Activated CD4-positive, alpha-beta T cell treated with anti-CD3 and anti-CD28 coated beads, Interleukin-2, amount 10 ng/mL, durations not matched to agents 7 days and 5 days (primary cell): ENCODE measurements at places on chromosomes 3 and 15. TPM values are rescaled to one million over a fixed set of nuclear protein-coding genes. Genes with fewer than 3 reads are reported as not detected.

GRCh38 chr3:51508255-51508654 is 8.4 kb upstream of the DCAF1 start:
- DNase-seq: no peak

GRCh38 chr15:88745065-88745464 is 58.2 kb upstream of the ACAN start:
- no peak for DNase-seq

GRCh38 chr15:71505962-71506361 is 304.4 kb upstream of the NR2E3 start:
- no peak for DNase-seq

- no peak for DNase-seq
Measured at GRCh38 chr3:189947068-189947467, 173.6 kb downstream of the P3H2 start.

GRCh38 chr15:34461730-34462129 is 24.1 kb upstream of the GOLGA8A start:
- DNase-seq: no peak

Gene DOCK3
- total RNA-seq: 1.00 TPM

GRCh38 chr15:69098771-69099170 is 61.7 kb upstream of the GLCE start:
- DNase-seq: no peak

Gene SLC28A1
- not detected for total RNA-seq

GRCh38 chr15:62606376-62607113 is 436.0 kb upstream of the TPM1 start:
- DNase-seq: no peak

DNA sequence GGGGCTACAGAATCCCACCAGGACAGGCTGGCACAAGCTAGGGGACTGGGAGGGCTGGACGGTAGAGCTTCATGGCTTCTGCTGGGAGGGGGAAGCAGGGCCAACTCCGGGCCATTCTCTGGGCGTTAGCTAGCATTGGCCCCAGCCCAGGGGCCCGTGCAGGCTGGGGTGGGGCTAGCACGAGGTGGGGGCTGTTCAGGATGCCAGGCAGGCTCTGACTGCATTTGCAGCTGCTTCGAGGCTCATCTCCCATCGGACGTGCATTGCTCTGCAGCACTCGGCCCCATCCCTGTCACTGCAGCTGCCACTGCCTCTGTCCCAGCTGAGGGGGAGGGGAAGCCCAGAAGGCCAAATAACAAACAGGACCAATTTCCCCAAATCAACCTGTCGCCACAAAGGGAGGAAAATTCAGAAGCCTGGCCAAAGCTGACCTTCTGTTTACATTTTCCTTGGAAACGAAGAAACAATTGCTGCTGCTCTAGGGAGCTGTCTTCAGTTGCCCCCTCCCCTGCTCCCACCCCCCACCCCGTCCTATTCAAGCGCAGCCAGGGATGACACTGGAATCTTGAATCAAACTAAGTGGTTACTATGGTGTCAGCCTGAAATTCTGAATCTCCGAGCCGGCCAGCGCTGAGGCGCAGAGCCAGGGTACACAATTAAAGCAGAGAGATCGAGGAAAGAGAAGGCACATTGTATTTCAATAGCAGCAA is 138.8 kb upstream of the PRR20G start:
- DNase-seq: no peak

DNA sequence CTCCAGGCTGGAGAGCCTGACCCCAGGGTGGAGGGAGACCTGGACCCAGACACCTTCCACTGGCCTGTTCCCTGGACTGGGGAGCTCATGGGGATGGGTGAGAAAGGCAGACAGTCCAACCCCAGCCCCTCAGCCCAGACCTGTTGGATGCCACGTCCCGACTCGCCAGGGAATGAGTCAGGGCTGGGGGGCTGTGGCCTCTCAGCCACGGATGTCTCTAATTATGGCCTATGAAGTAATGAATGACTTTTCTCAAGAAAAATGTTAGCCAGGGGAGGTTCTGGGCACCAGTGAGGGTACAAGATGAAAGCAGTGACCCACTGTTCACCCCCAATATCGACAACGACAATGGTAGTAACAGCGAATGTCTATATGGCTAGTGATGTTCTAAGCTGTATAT is 107.0 kb upstream of the RPL32 start:
- no peak for DNase-seq

- DNase-seq: no peak
Measured at GRCh38 chr3:140395134-140396075, 282.5 kb upstream of the TRIM42 start.

GRCh38 chr3:8200996-8201395 is 300.6 kb upstream of the LMCD1 start:
- no peak for DNase-seq

DNA sequence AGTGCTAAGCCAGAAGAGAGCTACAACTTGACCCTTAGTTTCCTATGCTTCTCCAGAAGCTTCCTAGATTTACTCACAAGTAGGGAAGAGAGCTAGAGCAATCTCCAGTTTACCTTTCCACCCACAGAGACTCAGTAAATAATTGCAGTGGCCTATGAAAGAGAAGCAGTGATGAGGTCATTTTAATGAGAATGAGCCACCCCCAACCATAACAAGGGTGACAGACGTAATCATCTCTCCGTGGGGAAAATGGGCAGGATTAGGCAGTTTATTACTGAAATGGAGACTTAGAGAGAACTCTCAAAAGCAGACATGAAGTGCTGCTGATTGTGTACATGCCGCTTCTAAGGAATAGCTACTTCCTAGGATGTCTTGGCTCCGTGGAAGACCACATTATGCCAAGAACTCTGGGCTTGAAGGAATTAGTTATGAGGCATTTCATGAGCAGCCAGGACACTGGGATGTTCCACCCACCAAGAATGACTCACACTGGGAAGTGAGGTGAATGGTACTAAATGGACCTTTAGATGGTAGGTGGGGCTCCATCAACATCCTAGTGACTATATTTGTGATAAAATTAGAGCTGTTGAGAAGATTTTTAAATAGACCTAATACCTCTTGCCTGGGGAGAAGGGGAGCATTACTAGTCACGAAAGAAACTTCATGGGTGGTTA is 160.9 kb downstream of the EDEM1 start:
- DNase-seq: no peak

DNA sequence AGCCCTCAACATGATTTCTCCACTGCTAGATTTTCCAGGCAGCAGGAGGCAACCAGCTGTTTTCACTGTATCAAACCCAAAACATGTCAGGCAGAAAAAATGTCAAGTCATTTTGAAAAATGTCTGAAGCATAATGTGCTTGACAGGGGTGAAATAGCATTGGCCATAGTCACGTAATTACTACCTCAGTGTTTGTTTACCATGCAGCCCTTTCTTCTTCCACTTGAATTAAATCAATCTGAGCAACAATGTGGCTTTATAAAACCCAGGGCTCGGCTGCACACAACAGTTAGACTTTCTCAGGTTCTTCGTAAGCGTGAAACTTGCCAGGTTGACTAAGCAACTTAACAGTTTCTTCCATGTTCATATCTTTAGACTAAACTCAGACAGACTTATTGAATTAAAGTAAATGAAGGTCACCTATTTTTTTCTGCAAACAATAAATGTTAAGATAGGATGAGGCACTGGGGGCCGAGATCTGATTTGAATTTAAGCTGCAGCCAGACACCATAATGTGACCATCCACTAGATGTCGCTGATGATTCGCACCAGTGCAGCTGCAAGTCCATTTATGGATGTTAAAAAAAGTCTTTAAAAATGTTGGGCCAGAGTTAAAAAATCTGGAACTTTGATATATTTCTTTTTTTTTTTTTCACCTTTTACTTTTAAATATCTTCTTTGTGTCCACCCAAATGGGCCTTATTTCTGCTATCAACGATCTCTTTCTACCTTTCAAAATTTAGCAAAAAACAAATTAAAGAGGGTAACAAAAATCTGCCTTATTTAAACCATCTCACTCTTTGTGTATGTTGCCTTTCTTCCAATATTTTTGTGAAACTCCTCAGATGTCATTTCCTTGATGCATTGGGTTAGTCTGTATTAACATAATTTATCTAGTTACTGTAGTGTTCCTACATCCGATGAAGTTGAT is 305.9 kb downstream of the CACNA2D3 start:
- DNase-seq: peak; percentile 57

GRCh38 chr15:62279041-62279440 is 114.0 kb upstream of the C2CD4B start:
- DNase-seq: no peak
